ENCODE measurements at places on chromosomes 4 and X.

- no peak for DNase-seq
Measured at GRCh38 chr4:168882650-168883233, 127.3 kb downstream of the CBR4 start.

DNA sequence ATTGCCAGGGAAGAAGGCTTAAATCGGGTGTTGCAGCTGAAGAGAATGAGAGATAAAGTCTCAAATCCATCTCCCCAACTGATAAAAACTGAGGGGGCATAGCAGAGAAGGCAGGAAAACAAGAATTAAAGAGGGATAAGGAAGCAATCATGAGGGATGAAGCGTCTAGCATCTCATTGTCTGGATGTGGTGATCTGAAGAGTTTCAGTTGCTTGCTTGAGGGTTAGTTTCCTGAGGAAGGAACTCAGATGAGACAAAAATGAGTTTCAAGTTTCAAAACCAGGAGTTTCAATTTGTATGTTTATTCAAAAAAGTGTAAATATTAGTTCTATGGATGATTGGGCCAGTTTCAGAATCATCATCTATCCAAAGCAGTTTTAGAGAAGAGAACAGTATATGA lies 496.9 kb downstream of the RAB28 start:
- no peak for DNase-seq

DNA sequence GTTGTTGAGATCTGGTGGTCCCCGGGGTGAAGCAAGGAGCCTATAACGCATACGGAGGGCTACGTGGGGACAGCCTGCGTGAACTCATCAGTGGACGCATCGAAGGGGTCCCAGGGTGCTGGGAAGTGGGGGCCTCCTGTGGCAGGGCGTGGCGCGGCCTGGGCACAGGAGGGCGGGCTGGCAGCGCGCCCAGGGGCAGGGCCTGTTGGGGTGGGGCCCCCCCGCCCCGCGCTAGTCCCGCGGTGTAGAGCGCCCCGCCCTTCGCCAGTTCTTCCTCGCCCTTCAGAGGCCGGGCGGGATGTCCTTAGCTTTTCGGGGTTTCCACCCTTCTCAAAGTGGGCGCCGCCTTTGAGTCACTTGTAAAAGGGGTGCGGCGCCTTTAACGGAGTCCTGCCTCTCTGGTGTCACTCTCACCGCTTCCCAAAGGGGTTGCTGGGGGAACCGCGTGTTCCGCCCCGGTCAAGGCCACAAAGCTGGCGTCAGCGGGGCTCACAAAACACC lies 632 bp downstream of the PLP2 start:
- DNase-seq: no peak

DNA sequence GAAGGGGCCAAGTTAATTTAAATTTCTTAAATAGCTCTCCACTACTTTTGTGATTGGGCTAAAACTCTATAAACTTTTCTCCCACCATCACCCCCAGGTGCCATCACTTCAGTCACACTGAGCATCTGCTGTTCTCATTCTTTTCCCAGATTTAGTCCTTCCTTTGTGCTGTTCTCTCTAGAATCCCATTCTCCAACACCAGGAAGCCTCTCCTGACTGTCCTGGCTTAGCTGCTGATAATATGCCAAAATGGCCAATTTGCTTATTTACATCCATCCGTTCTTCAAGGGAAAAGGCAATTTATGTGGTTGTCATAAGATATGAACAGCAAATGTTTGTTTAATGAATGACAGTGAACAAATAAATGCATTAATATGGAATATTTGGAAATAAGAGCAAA lies 44.1 kb downstream of the FGFBP1 start:
- DNase-seq: no peak

- no peak for DNase-seq
Measured at GRCh38 chr4:74423104-74423503, 21.8 kb upstream of the AREG start.

DNA sequence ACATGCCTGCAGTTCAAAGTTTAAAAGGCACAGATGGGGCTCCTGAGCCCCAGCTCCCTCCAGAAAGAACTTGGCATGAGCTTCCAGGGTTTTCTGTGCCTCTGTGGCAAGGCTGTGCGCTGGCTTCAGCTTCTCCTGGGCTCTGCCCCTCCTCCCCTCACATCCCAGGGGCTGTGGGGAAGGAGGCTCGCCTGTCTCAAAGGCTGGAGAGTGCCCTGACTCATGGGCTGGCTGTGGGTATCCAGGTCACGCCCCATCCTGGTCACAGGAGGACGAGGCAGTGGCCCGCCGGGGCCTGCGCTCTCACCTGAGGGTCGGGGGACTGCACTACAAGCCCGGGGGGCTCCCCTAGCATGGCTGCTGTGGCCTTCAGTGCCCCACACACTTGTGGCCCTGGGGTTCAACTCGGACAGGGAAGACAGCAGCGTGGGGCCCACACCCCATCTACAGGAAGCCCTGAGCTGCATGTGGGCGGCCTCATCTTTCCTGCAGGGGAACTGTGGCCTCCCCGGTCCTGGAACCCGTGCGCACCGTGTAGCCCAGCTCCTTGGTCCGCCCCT lies 17.9 kb downstream of the LRPAP1 start:
- no peak for DNase-seq

DNA sequence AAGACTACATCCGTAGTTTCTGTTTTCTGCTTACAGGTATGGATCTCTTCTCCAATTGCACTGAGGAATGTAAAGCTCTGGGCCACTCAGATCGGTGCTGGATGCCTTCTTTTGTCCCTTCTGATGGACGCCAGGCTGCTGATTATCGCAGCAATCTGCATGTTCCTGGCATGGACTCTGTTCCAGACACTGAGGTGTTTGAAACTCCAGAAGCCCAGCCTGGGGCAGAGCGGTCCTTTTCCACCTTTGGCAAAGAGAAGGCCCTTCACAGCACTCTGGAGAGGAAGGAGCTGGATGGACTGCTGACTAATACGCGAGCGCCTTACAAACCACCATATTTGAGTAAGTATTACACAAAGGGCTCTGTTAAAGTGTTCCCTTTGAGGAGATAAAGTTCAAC lies 13.8 kb downstream of the PCDH10 start:
- no peak for DNase-seq

DNA sequence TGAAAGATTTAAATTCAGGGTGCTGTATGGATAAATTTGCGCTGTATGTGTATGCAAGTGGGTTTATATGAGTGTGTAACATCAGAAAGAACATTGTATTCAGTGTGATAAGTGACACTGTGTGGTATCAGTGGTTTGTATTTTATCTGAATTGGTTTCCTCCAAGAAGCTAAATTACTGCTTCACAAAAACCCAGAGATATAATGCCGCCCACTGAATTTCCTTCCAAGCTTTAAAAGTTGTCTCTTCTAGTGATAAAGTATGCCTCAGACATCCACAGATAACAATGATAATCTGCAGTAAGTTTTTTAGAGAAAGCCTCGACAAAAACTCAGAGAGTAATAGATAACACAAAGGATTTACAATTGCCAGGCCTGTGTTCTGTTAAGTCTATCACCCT lies 710.6 kb upstream of the HS3ST1 start:
- no peak for DNase-seq

DNA sequence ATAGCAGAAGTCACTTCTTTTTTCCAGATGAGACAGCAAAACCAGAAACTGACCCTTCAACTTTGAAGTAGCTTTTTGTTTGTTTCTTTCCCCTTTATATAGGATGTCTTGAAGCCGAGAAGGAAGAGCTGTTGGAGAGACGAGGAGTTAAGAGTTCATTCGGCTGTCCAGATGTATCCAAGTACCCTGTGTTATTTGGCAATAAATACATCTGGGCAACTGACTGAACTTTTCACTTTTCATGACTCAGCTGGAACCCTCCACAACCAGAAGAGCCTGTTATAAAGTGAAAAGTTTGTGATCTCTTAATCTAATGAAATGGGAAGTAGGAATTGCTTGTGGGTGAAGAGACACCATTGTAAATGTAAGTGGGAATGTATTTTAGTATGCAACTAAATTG lies 131.2 kb downstream of the HTR2C start:
- no peak for DNase-seq

- DNase-seq: no peak
Measured at GRCh38 chr4:137946453-137947174, 295.5 kb downstream of the SLC7A11 start.

All from chondrocyte (in vitro differentiated cells).